HS-5 (cell line): ENCODE measurements at places on chromosomes 2 and 18.

DNA sequence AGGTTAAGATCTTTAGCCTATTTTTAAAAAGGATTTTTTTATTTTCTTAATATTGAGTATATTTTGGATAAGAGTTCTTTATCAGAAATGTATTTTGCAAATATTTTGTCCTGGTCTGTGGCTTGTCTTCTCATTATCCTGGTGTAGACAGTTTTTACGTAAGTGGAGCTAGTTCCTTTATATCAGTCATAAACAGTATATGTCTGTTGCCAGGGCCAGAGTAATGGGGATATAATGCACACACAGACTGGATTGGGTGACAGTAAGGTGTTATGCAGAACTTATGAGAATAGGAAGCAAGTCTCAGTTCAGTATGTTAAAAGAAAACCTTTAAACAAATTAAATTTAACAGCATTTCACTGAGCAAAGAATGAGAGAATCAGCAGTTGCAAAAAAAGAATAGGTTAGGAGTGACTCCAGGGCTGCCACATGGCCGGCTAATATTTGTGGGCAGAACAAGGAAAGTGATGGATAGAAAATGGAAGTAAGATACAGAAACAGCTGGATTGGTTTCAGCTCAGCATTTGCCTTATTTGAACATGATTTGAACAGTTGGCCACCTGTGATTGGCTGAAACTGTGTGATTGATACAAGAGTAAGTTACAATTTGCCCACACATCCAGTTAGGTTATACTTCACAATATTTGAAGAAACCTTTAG, 61.1 kb upstream of the ZNG1B start:
- no peak for DNase-seq

GRCh38 chr2:20198796-20199632, 25.9 kb downstream of the SDC1 start:
- DNase-seq: no peak

DNA sequence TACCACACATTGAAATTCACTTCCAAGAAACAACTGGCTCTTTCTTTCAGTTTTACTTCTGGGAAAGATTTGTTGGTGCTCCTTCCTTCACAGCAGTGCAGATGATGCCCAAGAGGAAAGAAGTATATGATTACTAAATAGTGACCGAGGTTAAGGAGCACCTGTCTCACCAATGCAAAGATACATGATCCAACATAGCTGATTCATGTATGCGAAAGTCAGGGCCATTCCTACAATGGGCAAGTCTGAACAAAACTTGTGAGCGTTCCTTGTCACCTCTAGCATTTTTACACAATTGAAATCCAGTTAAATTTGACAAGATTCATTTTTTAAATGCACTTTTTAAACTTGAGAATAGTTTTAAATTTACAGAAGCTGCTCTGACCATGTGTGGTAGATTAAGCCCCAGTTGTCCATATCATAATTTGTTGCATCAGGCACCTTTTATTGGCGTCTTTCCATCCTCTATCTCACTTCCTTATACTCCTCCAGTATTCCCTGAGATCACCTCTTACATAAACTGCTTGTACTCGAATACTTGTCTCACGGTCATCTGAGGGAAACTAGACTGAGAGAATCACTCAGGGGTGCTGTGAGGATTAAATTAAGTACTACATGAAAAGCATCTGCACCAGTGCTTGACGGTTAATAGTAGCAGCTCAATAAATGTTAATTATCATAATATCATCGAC, 438.8 kb upstream of the CDH20 start:
- no peak for DNase-seq

DNA sequence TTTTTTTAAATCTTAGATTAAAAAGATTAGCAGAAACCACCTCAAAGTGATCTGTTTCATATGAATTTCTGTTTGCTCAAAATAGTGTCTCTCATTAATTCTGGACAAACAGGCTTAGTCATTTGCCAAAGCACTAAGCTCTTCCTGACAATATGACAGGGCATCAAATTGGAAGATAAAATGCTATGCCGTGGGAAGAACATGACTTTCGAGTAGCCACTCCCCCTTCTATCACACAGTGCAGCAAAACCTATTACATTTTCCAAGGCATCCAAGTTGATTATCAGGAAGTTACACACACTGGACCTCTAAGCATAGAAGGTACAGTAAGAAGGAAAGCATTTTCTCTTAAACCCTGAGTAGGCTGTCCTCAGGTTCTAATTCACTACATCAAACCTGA, 89.5 kb downstream of the STK39 start:
- DNase-seq: no peak

DNA sequence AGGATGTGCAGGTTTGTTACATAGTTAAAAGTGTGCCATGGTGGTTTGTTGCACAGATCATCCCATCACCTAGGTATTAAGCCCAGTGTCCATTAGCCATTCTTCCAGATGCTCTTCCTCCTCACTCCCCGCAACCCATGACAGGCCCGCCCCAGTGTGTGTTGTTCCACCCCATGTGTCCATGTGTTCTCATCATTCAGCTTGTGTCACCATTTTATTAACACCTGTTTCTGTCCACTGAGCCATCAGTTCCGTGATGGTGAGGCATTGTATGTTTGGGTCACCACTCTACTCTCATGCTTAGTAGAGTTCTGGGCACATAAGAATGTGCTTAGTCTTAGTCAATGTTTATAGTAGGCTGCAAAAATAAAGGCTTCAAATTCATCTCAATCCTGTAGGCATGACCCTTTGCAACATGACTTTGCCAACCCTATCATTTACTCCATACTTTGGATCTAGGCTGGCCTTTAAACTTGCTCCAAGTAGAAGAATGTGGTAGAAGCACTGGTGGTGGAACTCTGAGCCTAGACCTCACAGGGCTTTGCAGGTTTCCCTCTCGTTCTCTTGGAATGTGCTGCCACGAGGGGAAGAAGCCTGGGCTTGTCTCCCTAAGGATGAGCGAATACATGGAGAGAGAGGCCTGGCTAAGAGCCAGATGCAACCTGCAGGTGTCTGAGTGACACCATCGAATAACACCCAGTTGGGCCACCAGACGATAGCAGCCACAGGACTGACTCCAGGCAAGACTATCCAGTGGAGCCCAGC, 161.5 kb downstream of the NAPG start:
- no peak for DNase-seq

- no peak for DNase-seq
Observed at GRCh38 chr2:24745825-24746224, 47.4 kb downstream of the PTRHD1 start.

DNA sequence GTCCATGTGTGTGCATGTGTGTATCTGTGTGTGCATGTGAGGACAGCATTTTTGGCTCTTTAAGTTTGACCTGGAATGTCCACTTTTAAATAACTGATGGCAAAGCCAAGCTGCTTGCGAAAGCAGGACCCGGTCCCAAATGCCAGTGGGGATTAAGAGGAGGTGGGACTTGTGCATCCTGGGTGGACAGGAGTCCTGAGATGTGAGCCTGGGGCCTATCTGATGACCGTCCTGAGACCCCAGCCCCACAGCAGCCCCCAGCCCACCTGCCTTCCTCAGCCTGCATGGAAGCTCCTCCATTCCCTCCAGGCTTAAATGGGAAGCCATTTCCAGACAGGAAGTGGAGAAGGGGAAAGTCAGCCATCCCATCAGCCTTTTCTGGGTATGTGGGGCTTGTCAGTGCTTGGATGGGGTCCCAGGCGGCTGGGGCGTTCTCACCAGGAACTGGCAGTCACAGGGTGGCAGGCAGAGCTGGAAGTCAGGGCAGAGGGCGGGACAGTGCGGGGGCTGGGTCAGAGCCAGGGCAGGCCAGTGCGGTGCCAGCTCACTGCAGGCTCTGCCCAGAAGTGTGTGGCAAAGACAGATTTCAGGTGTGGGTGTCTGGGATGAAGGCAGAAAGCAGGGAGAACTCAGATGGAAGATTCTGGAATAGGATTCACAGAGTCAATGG, 117.8 kb downstream of the ACKR3 start:
- no peak for DNase-seq

- DNase-seq: no peak
Observed at GRCh38 chr2:27089111-27089954, 2.8 kb downstream of the KHK start.
